IMR-90 (cell line): ENCODE measurements at places on chromosomes 16 and 17. TPM values are rescaled to one million over a fixed set of nuclear protein-coding genes. Genes with fewer than 3 reads are reported as not detected.

DNA sequence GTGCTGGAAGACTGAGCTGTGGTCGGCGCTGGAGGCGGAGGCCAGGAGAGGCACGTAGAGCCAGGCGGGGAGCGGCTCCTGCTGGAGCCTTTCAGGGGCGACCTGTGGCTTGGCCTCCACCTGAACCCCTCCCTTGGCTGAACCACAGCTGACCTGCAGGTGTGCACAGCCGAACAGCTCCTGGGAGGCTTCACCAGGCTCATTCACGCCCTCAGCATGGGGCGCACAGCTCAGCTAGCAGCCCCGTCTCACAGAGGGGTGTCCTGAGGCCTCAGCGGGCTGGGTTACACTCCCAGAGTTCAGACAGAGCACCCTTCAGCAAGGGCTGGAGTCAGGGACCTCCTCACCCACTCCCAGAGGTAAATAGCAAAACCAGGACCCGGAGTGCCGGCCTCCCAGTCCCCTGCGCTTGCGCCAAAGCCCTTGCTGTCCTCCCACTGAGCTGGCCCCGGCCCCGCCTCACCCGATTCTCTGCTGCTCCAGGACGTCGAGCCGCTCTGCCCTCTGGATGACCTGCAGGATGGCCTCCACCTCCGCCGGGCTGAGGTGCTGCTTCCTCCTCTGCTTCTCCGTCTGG lies 31.7 kb downstream of the RPH3AL start:
- no peaks in the 10 kb centered on the region for H3K36me3 ChIP-seq
- H3K27me3 ChIP-seq = peaks cover 32% of the 10 kb centered on the region
- H3K4me3 ChIP-seq = no peak overlapping the region
- H3K27ac ChIP-seq = no peak overlapping the region
- DNase-seq = no peak
- H3K4me1 ChIP-seq = no peaks in the 10 kb centered on the region

C16orf95 gene
- 1.9 and 2.0 TPM in 2 replicates for total RNA-seq

- peaks cover 2% of the 10 kb centered on the region; the same call in 1 of the 2 replicates for H3K4me1 ChIP-seq
- H3K4me3 ChIP-seq = no peak overlapping the region
- DNase-seq = peak; percentile 38
- no peak overlapping the region for H3K27ac ChIP-seq
- H3K27me3 ChIP-seq = peaks cover 7% of the 10 kb centered on the region; the same call in 1 of the 2 replicates
Measured at GRCh38 chr17:18117982-18118975, 9.7 kb downstream of the MYO15A start.

NACA2 gene
- total RNA-seq = not detected in 2 replicates

GRCh38 chr17:62859146-62859545 lies 51.0 kb upstream of the MARCHF10 start:
- peaks cover 3% of the 10 kb centered on the region; the same call in 1 of the 2 replicates for H3K27me3 ChIP-seq
- no peaks in the 10 kb centered on the region for H3K36me3 ChIP-seq
- no peak overlapping the region for H3K4me3 ChIP-seq

SLC12A3 gene
- total RNA-seq = not detected in 2 replicates

CREBBP gene
- 7.3 and 8.3 TPM in 2 replicates for total RNA-seq

HS3ST3B1 gene
- 4.3 and 5.8 TPM in 2 replicates for total RNA-seq
